ENCODE measurements at places on chromosomes 13 and 19.
A peak's percentile ranks its signal among the peaks of the same experiment; 100 is the strongest.

GRCh38 chr13:61470786-61471185 lies 55.1 kb upstream of the PCDH20 start:
- no peak for DNase-seq

DNA sequence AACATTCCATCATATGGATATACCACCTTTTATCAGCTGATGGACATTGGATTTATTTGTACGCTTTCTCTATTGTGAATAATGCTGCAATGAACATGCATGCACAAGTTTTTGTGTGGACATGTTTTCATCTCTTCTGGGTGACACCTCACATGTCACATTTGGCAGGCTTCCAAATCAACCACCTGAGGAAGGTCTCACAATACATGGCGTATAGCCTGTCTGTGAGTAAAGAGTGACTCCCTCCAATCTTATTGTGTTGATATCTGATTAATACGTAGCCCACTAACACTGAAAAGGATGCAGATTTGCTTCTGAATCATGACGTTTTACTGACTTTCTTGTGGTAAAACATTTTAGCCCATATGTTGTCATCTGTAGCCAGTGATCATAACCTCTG lies 61.1 kb downstream of the SLC15A1 start:
- no peak for DNase-seq

DNA sequence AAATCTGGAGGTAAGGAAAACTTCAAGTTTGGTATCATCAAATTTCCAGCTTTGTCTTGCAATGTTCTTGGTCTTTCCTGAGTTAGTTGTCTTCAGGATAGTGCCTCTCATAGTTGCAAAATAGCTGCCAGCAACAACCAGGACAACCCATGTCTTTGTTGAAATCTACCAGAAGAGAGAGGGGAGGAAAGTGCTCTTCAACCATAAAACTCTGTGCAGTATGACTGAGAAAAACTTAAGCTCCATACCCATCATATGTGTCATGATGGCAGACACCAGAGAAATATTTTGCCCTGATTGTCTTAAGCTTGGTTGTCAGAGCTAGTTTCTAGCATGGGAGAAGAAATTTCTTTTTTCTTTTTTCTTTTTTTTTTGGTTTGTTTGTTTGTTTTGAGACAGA lies 103.3 kb downstream of the SPRY2 start:
- no peak for DNase-seq

DNA sequence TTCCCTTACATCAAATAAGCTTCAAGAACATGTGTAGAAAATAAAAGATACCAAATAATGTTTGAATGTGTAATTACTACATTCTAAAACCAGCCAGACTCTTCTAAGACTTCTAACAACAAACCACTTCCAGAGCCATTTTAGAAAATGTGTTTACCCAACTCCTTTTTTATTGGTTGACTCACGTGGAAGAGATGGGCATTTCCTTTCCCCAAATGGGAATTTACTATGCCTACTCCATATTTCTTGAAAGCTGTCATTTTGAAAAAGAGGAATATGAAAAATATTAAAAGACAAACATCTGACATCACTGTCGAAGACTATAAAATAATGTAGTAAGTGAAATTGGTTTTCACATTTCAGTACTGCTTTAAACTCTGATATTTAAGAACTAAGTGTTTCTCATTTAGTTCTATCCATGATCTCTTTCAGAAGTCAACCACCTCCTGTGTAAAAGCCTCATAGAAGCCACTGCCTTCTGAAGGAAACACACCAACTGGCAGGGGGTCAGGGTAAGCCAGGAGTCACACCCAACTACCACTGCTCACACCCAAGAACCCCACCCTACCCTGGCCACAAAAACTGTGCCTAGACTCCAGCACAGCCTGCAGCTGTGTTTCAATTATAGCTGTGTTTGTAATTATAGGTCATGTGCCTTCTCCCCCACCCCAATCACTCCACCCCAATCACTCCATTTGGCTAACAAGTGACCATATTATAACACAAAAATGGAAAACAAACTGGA lies 86.8 kb downstream of the UBL3 start:
- DNase-seq: no peak

GRCh38 chr19:17998827-17999150 lies 9.2 kb upstream of the ARRDC2 start:
- no peak for DNase-seq

GRCh38 chr13:93375491-93375890 lies 148.9 kb downstream of the GPC6 start:
- no peak for DNase-seq

GRCh38 chr13:42040730-42041010 lies 7.8 kb upstream of the DGKH start:
- no peak for DNase-seq

GRCh38 chr19:18430417-18431144 lies 7.4 kb downstream of the ISYNA1 start:
- no peak for DNase-seq

DNA sequence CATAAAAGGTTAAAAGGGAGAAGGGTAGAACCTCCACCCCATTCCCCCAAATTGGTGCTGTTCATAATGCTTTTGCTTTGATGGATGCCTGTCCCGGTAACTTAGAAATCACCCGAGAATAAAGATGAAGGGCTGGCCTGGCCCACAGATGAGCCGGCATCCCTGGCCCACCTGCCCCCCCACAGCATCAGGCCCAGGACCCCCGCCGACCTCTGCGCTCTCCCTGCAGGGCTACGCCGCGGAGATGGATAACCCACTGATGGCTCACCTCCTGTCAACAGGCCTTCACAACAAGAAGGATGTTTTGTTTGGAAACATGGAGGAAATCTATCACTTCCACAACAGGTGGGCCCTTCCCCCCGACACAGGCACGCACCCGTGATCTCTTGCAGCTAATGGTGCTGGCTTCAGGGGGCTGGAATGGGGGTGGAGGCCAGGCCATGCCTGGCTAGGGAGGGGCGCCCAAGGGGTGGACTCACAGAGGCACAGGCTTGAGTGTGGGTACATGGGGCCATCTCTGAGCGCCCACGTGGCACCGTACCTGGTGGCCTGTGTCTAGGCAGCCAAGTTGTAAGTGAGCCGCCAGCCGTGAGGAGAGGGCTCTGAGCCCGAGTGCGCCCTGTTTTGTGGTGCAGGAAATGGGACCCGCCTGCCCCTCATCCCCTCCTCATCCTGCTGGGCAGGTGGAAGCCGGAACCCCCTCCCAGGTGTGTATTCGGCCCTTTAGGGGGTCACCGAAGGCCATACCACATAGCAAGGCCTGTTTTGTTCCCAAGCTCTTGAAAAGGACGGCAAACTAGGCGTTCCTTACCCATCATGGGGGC lies 23.2 kb upstream of the F7 start:
- peak; percentile 30 for DNase-seq

DNA sequence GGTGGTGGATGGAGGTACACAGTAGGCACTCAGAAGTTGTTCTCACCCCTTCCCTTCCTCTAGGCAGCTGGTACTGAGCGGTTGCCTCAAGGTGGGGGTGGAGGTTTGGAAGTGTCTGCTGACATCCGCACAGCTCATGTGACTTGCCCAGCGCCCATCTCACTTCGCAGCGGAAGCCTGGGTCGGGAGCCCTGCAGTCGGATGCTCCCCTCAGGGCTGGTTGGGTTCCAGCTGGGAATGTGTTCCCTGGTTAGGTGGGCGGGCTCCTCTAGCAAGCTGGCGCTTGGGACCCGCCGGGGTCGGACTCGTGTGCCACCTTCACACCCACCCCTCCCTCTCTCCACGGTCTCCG lies 10.2 kb downstream of the PPP1R37 start:
- peak; percentile 25 for DNase-seq

GRCh38 chr19:51664131-51664530 lies 17.5 kb upstream of the SIGLEC14 start:
- DNase-seq: no peak

DNA sequence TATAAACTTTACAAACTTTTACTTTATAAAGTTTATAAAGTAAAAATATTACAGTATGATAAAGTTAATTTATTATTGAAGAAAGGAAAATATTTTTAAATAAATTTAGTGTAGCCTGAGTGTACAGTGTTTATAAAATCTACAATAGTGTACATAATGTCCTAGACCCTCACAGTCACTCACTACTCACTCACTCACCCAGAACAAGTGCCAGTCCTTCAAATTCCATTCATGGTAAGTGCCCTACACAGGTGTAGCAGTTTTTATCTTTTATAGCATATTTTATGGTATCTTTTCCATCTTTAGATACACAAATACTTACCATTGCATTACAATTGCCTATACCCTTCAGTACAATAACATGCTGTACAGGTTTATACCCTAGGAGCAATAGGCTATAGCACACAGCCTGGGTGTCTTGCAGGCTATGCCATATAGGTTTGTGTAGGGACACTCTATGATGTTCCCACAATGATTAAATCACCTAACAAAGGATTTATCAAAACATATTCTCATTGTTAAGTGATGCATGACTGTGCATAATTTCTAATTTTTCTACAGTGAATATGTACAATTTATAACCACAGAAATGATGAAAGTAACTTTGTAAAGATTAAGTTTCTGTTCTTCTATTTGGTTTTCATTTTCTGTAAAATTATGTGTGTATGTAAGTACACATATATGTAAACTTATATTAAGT lies 98.0 kb downstream of the SPRY2 start:
- no peak for DNase-seq

- DNase-seq: no peak
Measured at GRCh38 chr13:79749984-79750551, 269.1 kb downstream of the NDFIP2 start.

- no peak for DNase-seq
Measured at GRCh38 chr13:74280795-74281490, 146.7 kb upstream of the KLF12 start.

DNA sequence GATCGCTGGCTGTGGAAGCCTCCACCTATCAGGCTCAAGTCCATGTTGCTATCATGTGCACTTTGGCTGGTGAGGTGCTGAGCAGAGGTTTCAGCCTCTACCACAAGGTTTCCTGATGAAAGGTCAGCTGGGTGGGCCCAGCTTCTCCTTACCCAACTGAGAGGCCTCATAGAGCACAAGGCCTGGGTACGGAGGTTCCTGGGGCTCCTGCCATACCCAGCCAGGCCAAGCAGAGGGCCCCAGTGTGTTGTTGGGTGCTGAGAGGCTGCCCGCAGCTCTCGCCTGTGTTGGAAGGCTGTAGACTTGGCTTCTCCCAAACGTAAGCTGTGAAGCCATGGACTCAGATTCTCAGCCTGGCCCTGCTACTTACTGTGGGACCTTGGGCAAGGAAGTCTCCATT lies 28.2 kb downstream of the ACTN4 start:
- DNase-seq: no peak

GRCh38 chr19:3753631-3754410 lies 7.7 kb downstream of the APBA3 start:
- DNase-seq: no peak

GRCh38 chr19:46514589-46515289 lies 19.1 kb upstream of the PNMA8B start:
- DNase-seq: no peak

DNA sequence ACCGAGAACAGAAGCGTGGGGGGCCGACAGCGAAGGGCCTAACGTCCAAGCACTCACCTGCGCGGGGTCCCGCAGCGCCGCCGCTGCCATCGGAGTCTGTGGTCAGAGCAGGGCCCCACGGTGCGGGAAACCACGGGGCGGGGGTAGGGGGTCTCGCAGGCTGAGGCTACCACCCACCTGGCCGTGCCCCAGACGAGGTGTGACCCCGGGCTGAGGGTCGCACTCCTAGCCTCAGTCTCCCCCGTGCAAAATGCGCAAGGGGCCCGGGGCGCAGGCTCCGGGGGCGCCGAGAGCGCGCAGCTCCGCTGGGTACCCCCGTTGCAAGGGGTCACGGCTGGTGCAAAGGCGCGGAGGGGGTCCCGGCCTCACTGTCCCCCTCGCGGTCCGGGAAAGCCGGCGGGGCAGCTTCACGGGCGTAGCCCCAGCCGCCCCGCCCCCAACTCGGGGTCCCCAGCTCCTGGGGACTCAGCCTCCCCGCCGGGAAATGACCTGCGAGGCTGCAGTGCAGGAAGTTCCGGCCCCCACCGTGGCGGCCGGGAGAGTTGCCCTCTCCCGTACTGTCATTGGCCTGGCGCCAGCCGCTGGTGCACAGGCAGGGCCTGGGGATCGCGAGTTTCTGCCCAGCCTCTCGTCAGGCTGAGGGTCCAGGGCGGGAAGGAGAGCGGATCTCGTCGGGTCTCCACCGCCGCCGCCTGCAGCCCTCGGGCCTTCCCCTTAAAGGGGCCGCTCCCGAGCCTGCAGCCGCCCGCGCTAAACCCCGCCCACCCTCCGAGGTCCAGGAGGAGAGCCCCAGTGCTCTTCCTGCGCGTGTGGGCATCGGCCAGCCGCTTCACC lies at the start of gene ZNF792:
ZNF792 (minus strand) TSS at position 657 of the 834 bp plus-strand sequence; CDS start at position 90, 567 bp downstream.
- peak; percentile 77 for DNase-seq

DNA sequence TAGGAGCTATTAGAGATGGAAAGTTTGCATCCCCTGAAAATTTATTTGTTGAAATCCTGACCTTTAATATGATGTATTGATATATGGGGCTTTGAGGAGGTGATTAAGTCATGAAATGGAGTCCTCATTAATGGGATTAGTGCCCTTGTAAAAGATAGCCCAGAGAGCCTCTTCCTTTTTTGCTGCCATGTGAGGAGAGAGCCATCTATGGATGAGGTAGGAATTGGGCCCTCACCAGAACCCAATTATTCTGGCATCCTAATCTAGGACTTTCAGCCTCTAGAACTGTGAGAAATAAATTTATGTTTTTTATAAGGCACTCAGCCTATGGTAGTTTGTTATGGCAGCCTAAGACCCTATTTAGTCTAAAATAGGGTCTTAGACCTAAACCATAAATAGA lies 250.2 kb upstream of the SLITRK1 start:
- DNase-seq: no peak

GRCh38 chr19:19540715-19541515 lies 2.9 kb downstream of the CILP2 start:
- no peak for DNase-seq

DNA sequence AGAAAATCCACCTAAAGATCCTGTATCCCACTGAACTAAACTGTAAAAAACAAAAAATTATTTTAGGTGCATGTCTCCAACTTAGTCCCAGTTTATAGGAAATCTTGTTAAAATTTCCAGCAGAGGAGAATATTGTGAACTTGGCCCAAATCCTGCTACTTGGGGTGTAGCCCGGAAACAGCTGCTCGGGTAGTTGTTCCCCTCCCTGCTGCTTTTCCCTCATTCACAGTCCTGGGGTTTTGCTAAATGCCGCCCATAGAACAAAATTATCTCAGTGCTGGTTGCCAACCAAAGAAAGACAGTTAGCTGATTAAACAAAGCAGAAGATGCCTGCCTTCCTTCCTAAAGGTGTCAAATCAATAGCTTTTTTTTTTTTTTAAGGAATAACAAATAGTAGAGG lies 330.5 kb upstream of the KLF12 start:
- DNase-seq: peak; percentile 42

DNA sequence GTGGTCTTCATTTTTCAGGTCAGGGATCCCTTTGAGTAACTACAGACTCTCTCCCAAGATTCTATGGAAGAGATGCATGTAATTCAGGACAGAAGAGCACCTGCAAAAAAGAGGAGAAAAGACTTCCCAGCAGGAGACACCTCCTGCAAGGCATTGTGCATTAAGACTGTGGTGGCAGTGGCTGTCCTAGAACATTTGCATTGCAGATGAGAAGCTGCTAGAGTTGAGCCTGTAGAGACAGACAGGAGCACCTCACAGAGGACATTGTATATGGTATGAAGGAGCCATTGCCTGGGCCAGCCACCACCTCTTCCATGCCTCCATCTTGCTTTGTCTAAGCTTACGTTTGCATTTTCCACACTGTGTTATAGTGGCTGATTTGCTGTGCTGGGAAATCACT lies 11.2 kb upstream of the MYO16 start:
- no peak for DNase-seq
